ENCODE measurements at places on chromosomes 2 and 18.
A peak's percentile ranks its signal among the peaks of the same experiment; 100 is the strongest.

DNA sequence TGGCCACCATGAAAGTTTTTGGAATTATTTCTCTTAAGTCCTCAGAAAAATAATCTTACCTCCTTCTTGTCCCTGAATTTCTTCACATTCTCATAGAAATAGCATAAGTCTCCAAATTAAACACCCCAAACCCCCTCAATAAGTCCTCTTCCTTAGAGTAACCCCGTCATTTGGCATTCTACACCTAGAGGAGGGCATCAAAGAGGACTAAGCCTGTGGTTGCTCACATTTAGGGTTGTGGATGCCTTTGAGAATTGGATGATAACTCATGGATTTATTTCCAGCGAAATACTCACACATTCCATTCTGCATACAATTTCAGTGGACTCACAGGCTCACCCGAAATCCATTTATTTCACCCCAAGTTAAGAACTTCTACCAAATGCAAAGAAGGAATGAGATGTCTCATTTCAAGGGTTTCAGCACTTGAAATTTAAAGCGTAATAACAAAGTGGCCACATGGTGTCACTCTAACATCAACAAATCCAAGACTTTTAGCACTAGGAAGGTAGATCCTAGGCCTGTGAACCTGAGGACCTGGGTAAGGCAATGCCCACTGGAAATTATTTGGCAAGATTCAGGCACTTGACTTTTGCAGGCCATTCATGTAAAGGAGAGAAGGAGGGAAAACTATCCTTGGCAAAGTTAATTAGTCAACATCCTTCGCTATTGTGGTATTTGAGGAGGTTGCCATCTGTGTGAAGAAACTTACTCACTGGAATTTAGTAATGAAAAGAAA, 24.6 kb downstream of the DYTN start:
- DNase-seq, result peak; percentile 18

GRCh38 chr18:12394428-12394827, 13.3 kb upstream of the PRELID3A start:
- no peak for DNase-seq

DNA sequence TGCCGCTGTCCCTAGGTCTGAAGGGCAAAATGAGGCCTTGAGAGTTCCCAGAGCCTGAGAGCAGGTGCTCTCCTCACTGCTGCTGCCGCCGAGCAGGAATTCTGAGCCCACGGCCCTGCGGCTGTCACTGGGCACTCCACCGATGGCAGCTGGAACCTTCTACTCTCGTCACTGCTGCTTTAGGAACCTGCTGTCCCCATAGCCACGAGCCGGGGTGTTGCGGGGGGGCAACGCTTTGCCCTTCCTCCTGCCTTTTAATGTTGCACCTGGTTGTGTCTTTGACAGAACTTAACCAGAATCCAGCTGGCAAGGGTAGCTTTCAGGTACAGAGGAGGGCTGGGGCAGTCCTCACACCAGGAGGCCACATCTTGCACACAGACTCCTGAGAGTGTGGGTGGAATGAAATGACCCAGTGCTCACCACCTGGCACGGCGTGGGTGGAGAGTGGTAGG, 32.3 kb downstream of the NCK2 start:
- no peak for DNase-seq

GRCh38 chr18:2244641-2245040, 326.7 kb downstream of the METTL4 start:
- no peak for DNase-seq

DNA sequence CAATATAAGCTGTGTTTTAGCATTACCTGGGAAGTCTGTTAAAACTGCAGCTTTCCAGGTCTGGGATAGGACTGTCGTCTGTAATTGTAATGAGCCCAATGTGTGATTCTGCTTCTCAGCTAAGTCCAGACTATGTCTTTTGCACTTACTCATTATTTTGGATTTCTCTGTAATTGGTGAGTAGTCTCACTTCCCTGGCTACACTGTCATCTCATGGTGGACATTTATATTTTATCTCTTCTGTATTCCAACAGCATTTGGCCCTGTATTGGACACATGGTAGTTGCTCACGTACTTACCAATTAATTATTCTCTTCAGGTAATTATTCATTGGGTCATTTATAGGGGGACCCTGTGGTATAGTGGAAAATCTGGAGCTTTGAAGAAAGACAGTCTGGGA, 28.0 kb downstream of the LHCGR start:
- DNase-seq, result no peak

GRCh38 chr2:167933097-167933814, 314.1 kb downstream of the STK39 start:
- DNase-seq, result no peak

DNA sequence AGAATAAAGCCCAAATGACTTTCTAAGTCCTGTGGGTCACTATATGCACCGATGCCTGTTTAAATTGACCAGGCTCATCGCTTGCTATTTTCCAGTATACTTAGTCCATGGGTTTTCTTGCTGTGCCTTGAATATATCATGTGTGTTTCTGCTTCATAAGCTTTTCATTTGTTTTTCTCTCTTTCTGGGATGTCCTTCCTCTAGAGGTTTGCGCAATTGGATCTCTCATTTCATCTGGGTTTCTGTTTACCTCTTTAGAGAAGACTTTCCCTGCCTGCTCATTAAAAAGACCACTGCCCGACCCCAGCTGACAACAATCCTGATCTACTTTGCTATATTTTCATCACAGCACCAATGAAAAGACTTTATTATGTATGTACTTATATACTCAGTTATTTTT, 150.9 kb upstream of the CYRIA start:
- DNase-seq, result no peak

Data from NCI-H524 (cell line).